ENCODE measurements at places on chromosomes 12 and 14.

- DNase-seq, result no peak
Observed at GRCh38 chr14:61153431-61153830, 127.7 kb downstream of the TMEM30B start.

- DNase-seq, result no peak
Observed at GRCh38 chr12:10101042-10101579, 2.3 kb upstream of the CLEC1A start.

DNA sequence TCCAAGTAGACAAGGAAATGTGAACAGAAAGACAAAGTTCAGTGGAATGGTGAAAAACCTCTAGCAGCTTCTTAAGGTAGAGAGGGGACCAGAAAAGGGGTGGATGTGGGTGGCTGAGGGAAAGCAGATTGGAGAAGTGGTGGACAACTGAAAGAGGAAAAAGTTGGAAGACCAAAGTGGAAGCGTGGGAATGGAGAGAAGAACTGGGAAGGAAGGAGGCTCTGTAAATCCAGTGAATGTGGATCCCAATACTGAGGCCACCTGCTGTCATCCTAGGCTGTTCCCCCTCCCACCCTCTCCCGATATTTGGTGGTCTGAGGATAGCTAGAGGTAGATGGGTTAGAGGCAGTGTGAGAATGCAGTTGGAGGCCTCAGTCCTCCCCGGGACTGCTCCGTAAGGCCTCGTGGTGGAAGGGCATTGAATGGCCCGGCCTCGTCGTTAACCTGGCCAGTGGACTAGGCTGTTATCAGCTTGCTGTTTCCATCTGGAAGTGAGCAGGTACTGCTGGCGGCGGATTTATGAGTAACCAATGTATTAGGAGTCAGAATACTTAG is 822 bp upstream of the POU6F1 start:
- peak; percentile 62 for DNase-seq

GRCh38 chr12:4285070-4285469 is 11.5 kb downstream of the CCND2 start:
- no peak for DNase-seq

- DNase-seq, result no peak
Observed at GRCh38 chr12:28776220-28776619, 372.9 kb upstream of the FAR2 start.

- DNase-seq, result no peak
Observed at GRCh38 chr12:99758997-99759396, 111.4 kb downstream of the GARIN6 start.

DNA sequence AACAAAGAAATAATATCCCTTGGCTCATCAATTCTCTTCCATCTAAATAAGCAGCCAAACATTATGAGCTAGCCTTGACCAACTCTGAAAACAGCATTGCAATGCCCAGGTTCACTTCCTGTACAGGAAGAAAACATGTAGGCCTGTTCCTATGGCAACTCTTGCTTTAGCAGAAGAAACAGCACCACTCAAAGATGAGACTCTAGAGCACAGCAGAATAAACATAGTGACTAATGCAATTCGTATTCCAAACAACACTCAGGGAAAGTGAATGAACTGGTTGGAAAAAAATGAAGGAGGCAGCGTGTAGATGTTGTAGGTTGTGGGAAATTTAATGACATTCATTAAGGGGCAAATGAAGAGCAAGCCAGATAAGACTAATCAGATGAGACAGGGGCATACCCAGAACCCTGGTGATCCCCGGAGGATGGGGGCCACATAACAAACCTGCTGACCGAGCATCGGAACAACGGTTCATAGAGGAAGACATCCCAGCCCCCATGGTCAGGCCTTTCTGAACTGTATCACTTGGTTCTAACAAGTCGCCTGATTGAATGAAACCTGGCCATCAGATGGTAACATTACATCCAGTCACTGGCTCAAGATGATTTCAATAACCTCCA is 9.0 kb downstream of the ARHGDIB start:
- no peak for DNase-seq

DNA sequence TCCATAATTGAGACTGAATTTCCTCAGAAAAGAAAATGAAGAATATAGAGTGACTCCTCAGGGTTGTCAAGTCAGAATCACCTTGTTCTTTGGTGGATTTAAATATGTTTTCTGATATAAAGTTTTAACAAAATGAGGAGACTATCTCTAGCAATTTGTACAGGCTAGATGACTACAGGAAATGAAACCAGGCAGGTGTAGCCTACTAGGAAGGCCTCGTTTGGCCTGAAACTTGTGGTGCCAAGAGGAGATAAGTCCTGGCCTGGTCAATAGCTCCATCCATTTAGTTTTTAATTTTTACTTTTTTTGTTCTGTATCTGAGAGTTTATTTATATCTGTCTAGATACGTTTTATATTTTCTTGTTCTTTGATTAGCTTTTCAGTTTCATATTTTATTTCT is 41.5 kb downstream of the SNAPC1 start:
- DNase-seq, result no peak

DNA sequence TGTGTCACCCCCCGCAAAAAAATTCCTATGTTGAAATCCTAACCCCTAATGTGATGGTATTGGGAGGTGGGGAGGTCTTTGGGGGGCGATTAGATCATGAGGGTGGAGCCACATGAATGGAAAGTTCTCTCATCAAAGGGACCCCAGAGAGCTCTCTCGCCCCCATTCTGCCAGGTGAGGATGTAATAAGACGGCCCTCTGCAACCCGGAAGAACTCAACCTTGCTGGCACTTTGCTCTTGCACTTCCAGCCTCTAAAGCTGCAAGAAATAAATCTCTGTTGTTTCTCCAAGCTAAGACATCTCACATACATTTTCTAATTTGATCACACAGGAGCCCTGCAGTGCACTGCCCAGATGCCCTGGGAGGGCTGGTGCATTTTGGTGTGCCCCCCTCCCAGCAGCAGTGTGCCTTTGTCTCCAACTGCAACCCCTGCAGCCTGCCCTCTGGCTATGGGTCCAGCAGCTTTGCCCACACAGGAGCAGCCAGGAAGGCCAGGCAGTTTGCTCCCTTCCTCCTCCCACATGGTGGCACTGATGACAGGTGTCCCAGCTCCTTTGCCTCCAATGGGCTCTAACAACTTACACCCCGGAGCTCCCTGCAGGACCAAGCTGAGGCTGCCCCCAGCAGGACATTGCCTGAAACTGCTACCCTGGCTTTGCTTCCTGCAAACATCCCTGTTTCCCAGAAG is 59.3 kb downstream of the C14orf132 start:
- peak; percentile 87 for DNase-seq

DNA sequence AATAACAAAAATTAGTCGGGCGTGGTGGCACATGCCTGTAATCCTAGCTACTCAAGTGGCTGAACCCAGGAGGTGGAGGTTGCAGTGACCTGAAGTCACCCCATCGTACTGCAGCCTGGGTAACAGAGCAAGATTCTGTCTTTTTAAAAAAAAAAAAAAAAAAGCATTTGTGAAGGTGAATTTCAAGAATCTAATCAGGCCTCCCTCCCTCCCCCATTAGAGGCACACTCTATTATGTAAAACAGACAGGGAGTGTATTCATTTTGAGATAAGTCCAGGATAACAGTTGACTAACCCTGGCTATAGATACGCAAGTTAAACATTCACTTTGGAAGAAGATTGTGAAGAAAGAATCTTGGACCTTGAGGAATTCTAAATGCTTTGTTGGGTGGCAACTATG is 2.9 kb downstream of the RESF1 start:
- no peak for DNase-seq

- no peak for DNase-seq
Observed at GRCh38 chr12:114253976-114254778, 151.8 kb downstream of the TBX5 start.

GRCh38 chr14:89289477-89289876 is 127.6 kb downstream of the FOXN3 start:
- DNase-seq, result no peak

DNA sequence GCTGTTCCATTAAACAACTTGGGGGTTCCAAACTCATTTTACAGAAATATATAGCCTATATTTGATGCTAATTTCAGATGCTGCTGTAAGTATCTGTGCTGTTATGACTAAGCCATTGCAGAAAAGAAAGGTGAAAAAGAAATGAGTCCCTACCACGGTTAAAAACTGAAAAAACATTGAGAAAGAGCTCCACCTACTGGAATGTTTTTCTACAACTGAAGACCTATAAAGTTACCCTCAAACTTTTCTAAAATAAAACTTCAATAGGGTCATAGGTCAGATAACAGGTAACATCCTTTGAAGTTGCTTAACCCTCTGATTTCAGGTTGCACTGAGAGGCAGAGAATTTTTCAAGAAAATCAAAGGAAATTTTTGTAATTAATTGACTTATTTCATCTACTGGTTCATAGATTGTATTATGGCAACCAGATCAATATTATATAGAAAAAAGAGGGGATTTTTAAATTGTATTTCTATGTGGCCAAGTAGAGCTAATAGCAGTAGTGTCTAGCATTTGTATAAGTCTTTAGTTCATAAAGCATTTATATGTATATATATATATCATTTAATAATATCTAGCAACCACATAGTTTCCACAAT is 279.9 kb downstream of the RPS29 start:
- no peak for DNase-seq

GRCh38 chr12:109947521-109947920 is 47.4 kb downstream of the TCHP start:
- no peak for DNase-seq
